Omental fat pad (tissue), 4 donors: ENCODE measurements at places on chromosomes 11 and 22. TPM values are rescaled to one million over a fixed set of nuclear protein-coding genes. Genes with fewer than 3 reads are reported as not detected.

The C22orf23 gene
- total RNA-seq: 0.56 TPM

The PSMA1 gene
- 165 TPM for total RNA-seq

The CHCHD10 gene
- total RNA-seq: 24.6 TPM

The PIWIL4 gene
- 2.3 TPM for total RNA-seq

The FAM181B gene
- total RNA-seq: 0.12 TPM

The CREBZF gene
- total RNA-seq: 43.3 TPM

The PANX2 gene
- total RNA-seq: 1.7 TPM

- DNase-seq: no peak
These were observed 22.0 kb downstream of the ST14 start for GRCh38 chr11:130181295-130182272.

DNA sequence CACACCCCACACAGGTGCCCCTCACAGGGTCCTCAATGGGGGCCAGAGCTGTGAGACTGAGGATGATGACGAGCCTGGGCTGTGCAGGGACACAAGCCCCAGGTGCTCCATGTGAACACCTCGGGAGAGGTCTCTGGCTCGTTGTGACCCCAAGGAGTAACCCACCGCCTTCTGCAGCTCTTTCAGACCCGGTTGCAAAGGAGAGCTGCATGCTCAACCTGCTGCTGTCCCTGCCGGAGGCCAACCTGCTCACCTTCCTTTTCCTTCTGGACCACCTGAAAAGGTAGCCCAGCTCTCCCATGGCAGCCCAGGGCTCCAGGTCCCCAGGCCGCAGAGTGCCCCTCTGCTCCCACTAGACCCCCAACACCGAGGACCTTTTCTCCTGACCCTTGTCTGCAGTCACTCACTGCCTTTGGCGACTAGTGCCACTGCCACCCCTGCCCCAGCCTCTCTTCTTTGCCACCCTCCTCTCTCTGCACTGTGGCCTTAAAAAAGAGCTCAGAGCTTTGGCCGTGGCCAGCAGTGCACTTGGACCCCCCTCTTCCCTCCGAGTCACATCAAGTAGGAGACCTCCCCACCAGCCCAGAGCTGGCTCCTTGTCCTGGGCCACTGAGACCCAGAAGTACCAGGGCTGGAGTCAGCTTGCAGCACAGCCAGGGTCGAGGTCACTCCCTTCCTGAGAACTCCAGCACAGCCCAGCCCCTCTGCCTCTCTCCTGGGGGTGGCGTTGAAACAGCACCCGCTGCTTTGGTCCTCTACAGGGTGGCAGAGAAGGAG lies 133.7 kb downstream of the BCR start:
- DNase-seq: no peak

DNA sequence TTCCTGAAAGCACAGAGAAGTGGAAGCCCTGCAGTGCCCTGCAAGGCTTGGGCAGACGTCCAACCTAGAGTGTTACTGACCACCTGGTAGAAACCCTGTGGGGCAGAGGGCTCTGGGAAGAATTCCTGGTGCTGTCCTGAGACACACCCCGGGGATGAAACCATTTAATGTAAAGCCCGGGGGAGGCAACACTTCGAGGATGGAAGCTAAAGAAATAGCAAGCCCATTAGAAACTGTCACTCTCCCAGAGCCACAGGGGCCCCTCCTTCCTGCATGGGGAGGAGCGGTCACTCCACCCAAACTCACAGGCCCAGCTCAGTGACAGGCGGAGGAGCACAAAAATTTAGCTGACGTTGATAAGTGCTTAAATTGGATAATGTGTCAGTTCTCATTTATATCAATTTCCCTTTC lies 57.6 kb downstream of the NRXN2 start:
- DNase-seq: no peak

DNA sequence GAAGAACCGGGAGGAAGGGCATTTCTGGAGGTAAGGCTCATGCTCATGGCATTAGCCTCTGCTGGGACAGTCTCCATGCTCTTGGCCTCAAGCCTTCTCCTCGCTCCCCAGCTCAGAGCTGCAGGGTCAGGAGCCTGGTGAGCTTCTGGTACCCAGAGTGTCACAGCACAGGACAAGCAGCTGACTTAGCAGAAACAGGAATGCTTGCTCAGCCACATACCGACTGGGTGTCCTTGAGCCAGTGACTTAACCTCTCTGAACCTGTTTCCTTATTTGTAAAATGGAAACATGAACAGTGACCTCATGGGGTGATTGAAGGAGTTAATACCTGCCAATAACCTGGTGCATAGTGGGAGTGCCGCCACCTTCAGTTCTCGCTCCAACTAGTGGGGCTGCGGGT lies 68.1 kb upstream of the RASD2 start:
- DNase-seq: no peak

DNA sequence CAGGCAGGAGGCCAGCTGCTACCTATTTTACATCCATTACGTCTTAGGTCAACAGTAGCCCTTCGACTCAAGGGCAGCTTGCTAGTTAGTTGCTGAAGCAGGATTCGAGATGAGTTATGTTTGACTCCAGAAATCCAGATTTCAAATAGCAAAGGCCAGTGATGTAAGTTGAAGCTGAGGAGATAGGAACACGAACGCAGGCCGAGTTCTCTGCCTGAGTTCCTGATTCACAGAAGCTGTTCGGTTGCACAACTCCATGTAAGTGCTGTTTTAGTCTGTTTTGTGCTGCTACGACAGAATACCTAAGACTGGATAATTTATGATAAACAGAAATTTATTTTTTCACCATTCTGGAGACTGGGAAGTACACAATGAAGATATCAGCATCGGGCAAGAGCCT lies 111.2 kb downstream of the SLC1A2 start:
- DNase-seq: no peak

DNA sequence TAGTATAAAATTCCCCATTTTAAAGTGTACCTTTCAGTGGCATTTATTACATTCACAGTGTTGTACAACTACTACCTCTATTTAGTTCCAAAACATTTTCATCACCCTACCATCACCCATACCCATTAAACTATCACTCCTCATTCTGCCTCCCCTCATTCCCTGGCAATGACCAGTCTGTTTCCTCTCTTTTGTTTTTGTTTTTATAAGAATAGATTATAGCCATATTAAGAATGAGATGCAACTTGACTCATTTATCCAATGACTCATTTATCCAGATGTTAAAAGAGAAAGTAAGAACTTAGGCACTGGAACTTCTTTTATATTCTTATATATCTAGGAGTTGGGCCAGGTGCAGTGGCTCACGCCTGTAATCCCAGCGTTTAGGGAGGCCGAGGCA lies 156.3 kb downstream of the FAT3 start:
- no peak for DNase-seq

DNA sequence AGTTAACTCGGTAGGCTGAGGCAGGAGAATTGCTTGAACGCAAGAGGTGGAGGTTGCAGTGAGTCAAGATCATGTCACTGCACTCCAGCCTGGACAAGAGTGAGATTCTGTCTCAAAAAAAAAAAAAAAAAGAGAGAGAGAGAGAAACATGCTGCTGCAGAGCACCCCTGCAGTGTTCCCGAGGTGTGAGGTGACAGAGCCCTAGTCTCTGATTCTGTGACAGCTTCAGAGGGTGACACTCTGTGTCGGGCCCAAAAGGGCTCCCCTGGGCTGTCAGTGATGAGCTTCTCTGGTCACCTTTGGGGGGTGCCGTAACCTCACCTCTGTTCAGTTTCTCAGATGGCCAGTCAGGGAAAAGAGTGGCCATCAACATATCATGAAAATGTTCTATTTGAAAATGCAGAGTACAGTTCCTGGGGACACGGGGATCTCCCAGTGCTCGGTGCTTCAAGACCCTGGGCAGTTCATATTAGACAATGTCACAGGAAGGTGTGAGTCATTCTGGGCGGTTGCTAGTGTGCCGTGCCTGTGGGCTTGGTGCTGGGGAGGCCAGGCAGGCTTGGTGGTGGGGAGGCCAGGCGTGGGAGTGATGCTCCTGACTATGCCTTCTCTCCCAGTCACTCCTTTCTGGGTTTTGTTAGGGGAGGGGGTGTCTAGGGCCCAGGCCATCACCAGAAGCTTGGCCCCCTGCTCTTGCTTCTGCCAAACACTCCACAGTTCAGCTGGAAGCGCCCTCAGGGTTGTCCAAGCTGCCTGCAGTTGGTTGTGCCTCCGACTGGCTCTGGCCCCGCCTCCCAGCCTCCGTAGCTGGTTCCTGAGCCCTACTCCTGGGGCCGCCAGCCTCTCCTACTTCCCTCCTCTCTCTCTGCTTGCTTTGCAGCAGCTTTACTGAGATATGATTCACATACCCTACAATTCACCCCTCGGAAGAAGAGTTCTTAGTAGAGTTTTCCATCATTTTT lies 52.5 kb upstream of the CLDN5 start:
- no peak for DNase-seq

DNA sequence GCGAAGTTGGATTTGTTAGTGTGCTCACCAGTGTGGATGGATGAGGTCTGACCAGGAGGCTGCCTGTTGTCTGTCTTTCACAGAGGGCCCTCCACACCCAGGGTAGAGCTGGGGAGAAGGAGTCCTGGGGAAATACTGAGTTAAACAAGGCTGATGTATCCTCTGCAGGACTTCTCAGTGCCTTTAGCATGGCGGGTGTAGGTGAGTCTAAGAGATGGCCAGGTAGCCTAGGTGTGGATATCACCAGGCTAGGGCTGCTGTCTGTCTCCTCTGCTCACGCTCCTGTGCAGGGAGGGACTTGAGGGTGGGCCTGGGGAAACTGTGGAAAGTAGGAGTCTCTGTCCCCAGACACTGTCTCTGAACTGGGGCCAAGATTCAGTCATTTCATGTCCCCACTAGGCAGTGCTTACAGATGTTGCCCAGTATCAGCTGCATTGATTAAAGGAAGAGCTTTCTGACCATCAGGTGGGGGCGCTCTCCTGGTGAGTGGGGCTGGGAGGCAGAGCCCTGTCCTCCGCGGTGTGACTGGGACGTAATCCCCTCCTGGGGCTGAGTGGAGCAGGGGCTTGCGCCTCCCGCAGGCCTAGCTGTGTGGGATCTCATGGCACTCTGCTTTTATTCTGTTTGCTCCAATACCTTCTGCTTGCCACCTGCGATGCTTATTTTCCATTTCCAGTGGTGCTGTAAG lies 35.5 kb upstream of the CCDC188 start:
- no peak for DNase-seq

GRCh38 chr22:17285656-17286055 lies 66.4 kb upstream of the ADA2 start:
- DNase-seq: no peak

DNA sequence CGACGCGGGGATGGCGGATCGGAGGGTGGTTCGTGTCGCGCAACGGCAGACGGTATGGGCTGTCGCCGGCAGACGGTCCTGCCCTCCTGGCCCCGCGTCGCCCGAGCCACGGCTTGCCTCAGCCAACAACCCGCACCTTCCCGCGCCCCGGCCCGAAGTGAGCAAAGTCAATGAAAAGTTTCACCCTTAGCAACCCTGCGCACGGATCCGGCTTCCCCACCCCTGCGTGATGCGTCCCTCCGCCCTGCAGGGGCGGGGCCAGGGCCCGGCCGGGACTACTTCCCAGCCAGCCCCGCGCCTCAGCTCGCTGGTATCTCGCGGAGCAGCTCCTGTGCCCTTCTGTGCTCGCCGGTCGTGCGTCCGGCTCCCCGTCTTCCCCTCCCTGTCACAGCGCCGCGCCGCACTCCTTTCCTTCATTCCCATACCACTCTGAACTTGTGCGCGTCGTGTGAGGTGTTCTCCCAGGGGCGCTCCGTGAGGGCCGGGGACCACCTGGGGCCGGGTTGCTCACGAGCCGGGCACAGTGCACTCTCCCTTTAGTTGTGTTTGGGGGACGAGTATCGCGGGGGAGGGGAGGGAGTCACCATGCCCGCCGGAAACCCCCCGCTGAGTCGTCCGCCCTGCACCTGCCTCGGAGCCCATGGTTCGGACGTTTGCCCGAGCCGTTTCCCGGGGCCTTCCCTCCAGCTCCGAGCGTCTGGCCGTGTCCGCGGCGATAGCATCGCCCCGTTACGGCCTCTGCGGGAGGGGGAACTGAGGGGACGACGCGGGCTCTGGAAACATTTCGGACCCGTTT lies at the start of gene TOB2:
Gene TOB2, minus strand, starts transcription at position 163 of the 796 bp plus-strand sequence. CDS start 9,456 bp downstream, outside the sequence.
- peak; percentile 83 for DNase-seq

DNA sequence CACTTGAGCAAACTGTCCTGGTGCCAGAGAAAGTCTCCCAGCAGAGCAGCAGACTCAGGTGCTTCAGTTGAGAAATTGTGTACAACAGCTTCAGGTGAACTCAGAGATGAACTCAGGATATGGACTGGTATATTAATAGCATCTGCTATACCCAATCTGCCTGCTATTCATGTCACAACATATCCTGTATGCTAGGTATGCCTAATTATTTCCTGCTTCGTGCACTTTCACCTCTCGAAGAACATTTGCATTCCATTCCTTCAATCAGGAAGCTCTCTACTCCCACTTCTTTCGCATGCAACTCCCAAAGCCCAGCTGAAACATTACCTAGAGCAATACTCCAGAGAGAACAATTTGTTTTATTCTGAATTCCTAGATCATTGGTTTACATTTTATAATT lies 207.7 kb downstream of the KCNA4 start:
- no peak for DNase-seq

DNA sequence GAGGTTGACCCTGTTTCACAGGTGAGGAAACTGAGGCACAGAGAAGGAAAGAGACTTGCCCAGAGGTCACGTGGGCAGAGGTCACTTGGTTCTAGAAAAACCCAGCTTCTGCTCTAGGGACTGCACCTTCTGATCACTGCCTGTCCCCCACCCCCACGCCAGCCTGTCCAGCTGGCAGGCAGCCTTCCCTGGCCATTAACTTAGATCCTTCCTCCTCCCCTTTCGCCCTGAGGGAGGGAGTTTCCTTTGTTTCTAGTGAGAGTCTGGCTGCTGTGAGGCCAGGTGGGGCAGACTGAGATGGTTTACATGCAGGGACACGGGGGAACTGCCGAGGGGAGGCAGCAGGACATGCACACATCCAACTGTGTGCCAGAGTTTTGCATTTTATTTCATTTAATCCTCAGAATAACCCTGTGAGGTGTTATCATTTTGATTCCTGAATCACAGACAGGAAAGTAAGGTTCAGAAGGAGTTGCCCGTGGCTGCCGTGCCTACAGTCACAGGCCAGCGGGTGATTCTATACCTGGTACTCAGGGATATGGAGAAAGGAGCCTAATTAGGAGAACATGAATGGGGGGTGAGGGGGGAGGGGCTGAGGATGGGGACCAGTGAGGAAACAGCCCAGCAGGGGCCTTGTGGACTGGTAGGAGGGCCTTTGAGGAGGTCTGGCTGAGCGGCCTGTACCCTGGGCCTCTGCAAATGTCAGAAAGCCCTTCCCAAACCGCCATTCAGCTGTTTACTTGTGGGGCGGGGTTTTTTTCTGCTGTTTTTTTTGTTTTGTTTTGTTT lies 3.4 kb downstream of the FAM83F start:
- DNase-seq: no peak

- no peak for DNase-seq
These were observed 14.2 kb upstream of the CDC42BPG start for GRCh38 chr11:64858467-64859263.

- DNase-seq: no peak
These were observed 43.5 kb downstream of the GNB1L start for GRCh38 chr22:19811211-19811621.
